Muscle of back (tissue), 13 donors: ENCODE measurements at places on chromosomes 6 and 20. TPM values are rescaled to one million over a fixed set of nuclear protein-coding genes. Genes with fewer than 3 reads are reported as not detected.

RAB44 gene
- 0.19 TPM for polyA plus RNA-seq

- DNase-seq, result peak; percentile 78
Observed at GRCh38 chr20:45373353-45374100, 4.6 kb downstream of the TP53TG5 start.

DNA sequence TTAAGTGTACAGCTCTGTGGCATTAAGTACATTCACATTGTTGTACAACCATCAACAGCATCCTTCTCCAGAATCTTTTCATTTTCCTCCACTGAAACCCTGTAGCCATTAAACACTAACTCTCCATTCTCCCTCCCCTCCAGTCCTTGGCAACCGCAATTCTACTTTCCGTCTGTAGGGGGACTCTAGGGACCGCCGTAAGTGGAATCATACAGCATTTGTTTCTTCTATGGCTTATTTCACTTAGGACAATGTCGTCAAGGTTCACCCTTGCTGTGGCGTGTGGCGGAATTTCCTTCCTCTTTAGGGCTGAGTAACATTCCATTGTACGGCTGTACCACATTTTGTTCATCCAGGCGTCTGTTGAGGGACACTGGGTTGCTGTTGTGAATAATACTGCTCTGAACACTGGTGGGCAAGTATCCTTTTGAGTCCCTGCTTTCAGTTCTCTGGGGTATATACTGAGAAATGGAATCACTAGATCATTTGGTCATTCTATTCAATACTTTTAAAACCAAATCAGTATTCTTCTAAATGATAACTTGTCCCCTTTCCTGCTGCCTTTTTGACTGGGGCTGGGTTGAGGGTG, 50.7 kb downstream of the PPP1R3G start:
- peak; percentile 15 for DNase-seq

DNA sequence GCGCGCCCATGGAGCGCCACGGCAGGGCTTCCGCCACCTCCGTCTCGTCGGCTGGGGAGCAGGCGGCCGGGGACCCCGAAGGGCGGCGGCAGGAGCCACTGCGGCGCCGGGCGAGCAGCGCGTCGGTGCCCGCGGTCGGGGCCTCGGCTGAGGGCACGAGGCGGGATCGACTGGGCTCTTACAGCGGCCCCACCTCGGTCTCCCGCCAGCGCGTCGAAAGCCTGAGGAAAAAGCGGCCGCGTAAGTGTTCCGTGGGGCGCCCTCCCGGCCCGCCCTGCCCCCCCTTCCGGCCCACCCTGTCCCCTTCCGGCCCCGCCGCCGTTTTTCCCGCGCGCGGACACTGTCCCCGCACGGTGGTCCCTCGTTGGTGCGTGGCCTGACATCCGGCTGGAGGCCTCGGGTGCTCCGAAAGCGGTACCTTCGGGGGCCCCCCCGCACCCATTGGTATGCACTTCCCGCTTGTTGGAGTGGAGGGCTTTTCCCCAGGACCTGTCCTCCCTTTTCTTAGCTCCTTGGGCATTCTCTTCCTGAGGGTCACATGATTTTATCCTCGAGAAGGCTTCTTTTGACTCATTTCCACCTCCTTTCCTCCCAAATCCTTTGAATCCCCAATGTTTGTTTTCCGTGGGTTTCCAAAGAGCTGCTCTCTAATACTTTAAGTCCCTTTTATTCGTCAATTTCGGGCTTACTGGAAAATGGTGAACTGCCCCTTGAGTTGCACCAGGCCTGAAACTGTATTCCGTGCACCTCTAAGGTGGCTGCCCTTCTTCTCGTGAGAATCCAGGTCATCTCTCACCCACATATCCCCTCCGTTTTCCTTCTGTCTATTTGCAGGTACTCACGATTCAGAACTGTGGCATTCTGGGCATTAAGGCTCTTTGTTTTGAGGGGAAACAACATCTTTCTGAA, 556 bp downstream of the PANK2 start:
- peak; percentile 42 for DNase-seq

EGFL8 gene
- polyA plus RNA-seq, result 32.3 TPM

DNA sequence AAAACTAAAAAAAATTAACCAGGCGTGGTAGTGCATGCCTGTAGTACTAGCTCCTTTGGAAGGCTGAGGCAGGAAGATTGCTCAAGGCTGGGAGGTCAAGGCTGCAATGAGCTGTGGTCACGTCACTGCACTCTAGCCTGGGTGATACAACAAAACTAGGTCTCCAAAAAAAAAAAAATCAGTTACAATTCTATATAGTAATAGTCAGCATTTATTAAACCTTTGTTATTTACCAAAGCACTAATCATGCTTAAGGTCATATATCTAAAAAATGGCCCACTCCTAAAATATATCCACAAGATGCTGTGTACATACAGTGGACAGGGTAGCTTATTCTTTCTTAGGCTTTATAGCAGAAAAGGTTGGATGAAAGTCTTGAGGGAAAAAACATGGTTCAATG, 152.4 kb downstream of the TFAP2A start:
- DNase-seq, result no peak

ACSS1 gene
- polyA plus RNA-seq, result 22.8 TPM

TMEM170B gene
- 6.4 TPM for polyA plus RNA-seq

- no peak for DNase-seq
Observed at GRCh38 chr6:135411849-135412248, 85.7 kb downstream of the AHI1 start.

DNA sequence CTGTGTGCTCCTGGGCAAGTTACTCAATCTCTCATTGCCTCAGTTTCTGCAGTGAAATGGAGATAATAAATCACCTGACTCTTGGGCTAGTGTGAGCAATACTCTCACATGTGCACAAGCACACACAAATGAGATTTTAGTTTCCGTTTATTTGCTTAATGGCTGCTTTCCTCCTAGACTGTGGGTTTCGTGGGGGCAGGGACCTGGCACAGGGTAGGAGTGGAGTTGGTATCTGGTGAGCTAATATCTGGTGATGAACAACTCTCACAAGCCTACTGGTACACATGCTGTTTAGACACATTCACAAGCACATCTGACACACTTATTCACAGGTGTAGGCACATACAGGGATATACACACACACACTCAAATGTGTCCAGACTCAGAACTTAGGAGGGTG, 73.8 kb downstream of the TOX2 start:
- DNase-seq, result no peak

GRCh38 chr6:127900935-127901334, at the start of gene THEMIS:
THEMIS (minus strand) TSS chr6:127901058; CDS start chr6:127900932, 126 bp downstream.
- no peak for DNase-seq

GRCh38 chr6:105077596-105078385, 102.0 kb downstream of the POPDC3 start:
- DNase-seq, result peak; percentile 39

TTLL9 gene
- 0.24 TPM for polyA plus RNA-seq

OXT gene
- 1.3 TPM for polyA plus RNA-seq

GRCh38 chr6:72769459-72770125, 147.7 kb downstream of the KCNQ5 start:
- DNase-seq, result no peak

BPI gene
- polyA plus RNA-seq, result 0.91 TPM

GRCh38 chr6:33144373-33144772, 47.9 kb downstream of the COL11A2 start:
- no peak for DNase-seq

NHSL1 gene
- polyA plus RNA-seq, result 27.2 TPM

DNA sequence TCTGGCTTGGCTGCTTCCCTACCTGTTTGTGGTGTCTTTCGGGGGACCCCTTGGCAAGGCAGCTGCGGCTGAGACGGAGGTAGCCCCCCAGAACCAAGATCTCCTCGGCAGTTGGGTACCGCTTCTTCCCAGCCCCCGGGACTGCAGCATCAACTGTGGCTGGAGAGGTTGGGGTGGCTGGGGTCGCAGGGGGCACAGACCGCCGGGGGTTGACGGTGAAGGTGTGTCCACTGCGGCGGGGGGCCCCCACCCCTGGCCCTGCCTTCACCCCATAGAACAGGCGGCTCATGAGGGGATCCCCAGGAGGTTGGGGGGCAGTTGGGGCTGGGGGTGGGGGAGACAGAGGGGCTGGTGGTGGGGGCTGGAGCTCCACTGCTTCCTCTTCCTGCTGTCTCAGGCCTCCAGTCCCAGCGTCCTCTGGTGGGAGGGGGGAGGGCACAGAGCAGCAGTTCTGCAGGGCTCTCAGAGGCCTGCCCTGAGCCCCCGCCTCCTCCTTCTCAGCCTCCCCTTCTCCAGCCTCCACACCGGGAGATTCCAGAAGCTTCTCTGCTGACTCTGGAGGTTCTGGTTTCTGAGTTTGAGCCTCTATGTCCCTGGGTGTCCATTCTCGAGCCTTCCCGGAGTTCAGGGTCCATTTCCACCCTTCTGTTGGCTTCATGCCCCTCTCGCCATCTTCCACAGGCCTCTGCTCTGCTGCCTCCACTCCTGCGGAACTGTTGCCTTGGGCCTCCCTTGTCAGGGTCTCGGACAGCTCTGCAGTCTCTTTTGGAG, 1.9 kb downstream of the PPP1R18 start:
- peak; percentile 30 for DNase-seq

- DNase-seq, result peak; percentile 100
Observed at GRCh38 chr6:36027501-36028087, at the start of gene MAPK14. MAPK14 (plus strand) TSS chr6:36027808; CDS start chr6:36028158, 350 bp downstream.

GRCh38 chr6:107699254-107699653, 124.9 kb downstream of the SCML4 start:
- no peak for DNase-seq

HUS1B gene
- polyA plus RNA-seq, result not detected

- no peak for DNase-seq
Observed at GRCh38 chr6:131107151-131107550, 28.1 kb upstream of the AKAP7 start.

C4A gene
- polyA plus RNA-seq, result 11.8 TPM

GRCh38 chr6:137917551-137918325, 50.7 kb downstream of the TNFAIP3 start:
- DNase-seq, result no peak

PPP1R3G gene
- 1.5 TPM for polyA plus RNA-seq

DNA sequence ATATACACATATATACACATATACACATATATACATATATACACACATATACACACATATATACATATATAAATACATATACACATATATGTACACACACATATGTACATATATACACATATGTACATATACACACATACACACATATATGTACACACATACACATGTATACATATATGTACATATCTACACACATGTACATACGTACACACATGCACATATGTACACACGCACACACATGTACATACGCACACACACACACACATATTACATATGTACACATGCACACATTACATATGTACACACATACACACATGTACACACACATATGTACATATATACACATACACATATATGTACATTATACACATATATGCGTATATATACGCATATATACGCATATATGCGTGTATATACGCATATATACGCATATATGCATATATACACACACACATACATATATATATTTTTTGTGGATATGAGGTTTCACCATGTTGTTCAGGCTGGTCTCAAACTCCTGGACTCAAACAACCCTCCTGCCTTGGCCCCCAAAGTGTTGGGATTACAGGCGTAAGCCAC, 27.2 kb downstream of the SRC start:
- DNase-seq, result no peak

CALHM4 gene
- polyA plus RNA-seq, result not detected

GRCh38 chr6:13398421-13398994, 70.2 kb upstream of the TBC1D7 start:
- DNase-seq, result no peak

DNA sequence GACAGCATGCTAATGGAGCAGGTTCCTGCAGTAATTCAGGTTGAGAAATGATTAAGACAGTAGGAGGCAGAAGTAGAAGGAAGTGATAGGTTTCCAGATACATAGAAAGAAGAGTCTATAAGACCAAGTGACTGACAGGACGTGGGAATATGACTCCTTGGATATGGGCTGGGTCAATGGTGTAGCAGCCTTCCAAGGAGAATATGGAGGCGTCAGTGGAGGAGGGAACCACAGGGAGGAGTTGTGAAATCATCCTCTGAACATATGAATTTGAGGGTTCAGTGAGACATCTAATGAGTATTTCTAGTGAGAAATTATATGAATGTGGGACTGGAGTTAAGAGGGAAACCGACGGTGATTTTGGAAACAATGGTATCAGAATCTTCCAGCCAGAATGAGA, 43.3 kb downstream of the NUDT3 start:
- DNase-seq, result no peak

DNA sequence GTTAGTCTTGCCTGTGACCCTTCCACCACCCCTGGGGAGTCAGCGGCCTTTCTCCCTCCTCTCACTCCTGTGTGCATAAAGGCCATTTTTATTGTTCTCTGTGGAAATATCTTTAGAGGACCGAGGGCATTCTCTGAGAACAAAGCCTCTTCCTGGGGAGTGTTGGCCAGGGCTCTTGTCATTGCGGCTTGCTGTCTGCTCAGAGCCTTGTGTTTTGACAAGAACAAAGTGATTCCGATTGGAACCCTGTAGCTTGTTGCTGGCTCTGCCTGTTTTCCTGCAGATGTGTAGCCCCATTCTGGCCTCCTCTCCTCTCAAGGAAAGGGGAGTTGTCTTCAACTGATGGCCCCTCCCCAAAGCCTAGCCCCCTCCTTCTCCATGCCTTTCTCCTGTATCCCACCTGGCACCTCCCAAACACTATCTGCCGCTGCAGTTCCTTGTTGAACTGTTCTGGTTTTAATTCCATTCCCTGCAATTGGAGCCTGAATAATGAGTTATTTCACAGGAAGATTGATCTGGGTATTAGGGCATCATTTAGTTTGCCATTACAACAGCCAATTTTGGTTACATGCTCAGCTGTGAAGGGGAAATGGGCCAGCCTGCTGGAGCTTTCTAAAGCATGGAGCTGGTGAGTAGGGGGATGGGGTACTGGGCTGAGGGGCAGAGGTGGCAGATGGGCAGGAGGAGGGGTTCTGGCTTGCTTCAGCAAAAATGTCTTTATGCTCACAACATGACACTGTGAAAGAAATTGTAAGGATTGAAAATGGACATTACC, 252.5 kb downstream of the LRFN2 start:
- DNase-seq, result no peak

DNA sequence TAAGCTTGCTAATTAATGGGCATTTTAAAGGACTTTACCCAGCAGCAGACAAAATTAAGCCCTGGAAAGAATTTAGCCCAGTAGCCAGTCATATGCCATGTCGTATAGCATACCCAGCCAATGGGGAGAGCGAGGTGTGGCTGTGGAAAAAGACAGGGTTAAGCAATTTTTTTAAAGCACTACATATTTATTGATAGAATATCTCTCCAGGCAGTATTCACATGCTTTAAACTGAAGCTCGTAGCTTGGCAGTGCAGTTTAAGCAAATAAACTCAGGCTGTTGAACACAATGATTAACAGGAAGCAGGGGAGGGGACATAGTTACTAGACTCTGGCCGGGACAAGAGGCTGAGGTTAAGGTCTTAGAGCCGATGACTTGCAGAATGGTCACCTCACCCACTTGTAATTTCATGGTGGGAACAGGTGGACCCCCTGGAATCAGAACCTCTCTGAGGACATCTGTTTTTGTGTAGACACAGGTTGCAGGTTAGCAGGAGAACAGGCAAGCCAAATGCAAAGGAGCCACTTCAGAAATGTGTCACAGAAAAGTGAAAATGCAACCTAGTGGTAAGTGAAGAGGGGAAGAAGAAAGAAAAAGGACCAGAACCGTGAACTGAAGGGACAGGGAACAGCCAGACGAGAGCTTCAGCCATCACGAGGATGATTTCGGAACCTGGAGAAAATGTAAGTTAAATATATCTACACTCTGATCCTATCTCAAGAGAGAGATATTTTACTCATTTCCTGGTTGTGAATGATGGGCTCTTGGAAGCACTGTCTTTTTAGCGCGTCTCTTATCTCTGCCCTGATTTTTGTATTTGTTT, 7.2 kb downstream of the GCNT2 start:
- no peak for DNase-seq
